GM12892 (cell line): ENCODE measurements at places on chromosomes 5 and 9.

DNA sequence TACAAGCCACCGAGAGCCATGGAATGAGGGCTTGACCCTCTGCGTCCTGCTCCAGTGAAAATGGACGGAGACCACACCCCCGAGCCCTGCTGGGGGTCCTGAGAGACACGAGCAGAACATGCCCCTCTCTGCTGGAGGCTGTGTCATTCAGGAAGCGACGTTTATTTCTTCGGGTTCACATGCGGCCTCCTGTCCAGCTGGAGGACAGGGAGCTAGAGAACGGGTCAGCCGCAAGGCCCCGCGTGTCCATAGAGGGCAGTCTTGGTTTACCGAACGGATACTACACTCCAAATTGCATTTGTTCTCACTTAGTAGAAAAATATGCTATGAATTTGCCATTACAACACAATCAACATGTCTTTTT is 36.1 kb downstream of the MRPL36 start:
- DNase-seq = peak; percentile 55

DNA sequence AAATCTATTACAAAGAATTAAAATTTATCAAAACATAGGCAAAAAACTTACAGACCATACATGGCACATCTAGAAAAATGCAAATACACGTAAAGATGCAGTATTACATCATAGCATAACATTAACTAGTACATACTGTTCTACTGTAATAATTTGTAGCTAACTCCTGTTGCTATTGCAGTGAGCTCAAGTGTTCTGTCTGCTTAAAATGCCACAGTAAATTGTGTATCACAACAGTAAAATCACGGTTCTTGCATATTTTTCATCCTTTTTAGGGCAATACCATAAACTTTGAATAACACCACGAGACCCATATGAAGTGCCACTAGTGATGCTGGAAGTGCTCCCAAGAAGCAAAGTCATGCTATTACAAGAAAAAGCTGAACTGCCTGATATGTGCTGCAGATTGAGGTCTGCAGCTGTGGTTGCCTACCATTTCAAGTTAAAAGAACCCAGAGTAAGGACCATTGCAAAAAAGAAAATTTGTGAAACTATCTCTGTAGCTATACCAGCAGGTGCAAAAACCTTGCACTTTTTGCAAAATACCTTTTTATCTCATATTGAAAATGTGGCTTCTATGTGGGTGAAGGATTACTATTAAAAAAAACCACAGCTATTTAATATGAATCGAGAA is 14.2 kb downstream of the HOMER1 start:
- DNase-seq = no peak

DNA sequence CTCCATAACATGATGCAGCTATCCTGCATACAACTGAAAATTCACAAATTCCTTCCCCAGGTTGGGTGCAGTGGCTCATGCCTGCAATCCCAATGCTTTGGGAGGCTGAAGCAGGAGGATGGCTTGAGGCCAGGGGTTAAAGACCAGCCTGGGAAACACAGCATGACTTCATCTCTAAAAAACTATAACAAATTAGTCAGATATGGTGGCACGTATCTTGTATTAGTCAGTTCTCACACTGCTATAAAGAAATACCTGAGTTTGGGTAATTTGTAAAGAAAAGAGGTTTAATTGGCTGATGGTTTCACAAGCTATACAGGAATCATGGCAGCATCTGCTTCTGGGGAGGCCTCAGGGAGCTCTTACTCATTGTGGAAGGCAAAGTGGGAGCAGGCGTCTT is 56.4 kb upstream of the DAPK1 start:
- no peak for DNase-seq

- no peak for DNase-seq
Observed at GRCh38 chr5:34447424-34447823, 208.7 kb upstream of the RAI14 start.

DNA sequence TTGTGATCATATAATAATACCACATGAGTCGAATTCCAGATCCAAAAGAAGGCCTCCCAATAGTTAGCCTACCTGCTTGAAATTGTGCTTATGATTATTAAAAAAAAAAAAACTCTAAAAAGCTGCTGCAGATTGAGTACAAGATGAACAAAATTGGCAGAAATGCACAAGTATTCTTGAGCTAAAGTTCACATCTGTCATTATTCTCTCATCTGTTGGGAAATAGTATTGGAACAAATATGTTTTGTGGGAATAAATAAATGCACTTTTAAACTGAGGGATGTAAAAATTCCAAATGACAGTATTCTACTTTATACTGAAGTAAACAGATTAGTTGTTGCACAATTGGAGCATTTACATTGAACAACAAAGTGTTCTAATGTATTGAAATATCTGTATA is 15.7 kb downstream of the DAB2 start:
- no peak for DNase-seq

- DNase-seq = no peak
Observed at GRCh38 chr5:138159666-138160065, 18.8 kb downstream of the BRD8 start.

- no peak for DNase-seq
Observed at GRCh38 chr5:6686915-6687409, 26.3 kb upstream of the TENT4A start.

DNA sequence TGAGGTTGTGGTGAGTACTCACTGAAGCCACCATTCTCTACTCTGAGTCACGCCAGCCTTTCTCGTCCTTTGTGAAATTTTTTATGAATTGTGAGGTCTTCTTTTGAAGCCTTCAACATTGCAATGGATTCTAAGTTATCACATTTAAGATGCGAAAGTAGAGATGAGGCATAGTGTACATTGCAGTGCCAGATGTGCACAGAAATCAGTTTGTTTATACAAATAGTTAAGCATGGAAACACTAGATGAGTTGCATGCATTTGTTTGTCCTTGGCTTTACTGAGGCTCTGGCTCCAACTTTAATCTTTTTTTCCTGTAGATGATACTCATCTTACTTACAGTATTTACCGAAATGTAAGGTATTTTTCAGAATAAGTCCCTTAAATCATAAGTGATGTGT is 453.7 kb upstream of the RIOK2 start:
- DNase-seq = no peak

- DNase-seq = no peak
Observed at GRCh38 chr5:111741278-111741677, 15.7 kb downstream of the NREP start.

- DNase-seq = no peak
Observed at GRCh38 chr5:127260686-127261085, 29.9 kb upstream of the MEGF10 start.

- DNase-seq = no peak
Observed at GRCh38 chr9:38081356-38082108, 12.5 kb upstream of the SHB start.

- no peak for DNase-seq
Observed at GRCh38 chr5:58735637-58736036, 152.8 kb downstream of the RAB3C start.

- no peak for DNase-seq
Observed at GRCh38 chr9:93300175-93300572, 116.2 kb downstream of the WNK2 start.
